ENCODE measurements at places on chromosomes 1 and 21. TPM values are rescaled to one million over a fixed set of nuclear protein-coding genes. Genes with fewer than 3 reads are reported as not detected.

The SLC5A9 gene
- total RNA-seq: not detected

The CNIH3 gene
- 5.0 TPM for total RNA-seq

The CHRM3 gene
- not detected for total RNA-seq

GRCh38 chr1:56151402-56151801, 428.0 kb downstream of the PLPP3 start:
- no peaks in the 10 kb centered on the region for H3K27me3 ChIP-seq
- no peak overlapping the region for H3K27ac ChIP-seq

The TDRD5 gene
- total RNA-seq: not detected

DNA sequence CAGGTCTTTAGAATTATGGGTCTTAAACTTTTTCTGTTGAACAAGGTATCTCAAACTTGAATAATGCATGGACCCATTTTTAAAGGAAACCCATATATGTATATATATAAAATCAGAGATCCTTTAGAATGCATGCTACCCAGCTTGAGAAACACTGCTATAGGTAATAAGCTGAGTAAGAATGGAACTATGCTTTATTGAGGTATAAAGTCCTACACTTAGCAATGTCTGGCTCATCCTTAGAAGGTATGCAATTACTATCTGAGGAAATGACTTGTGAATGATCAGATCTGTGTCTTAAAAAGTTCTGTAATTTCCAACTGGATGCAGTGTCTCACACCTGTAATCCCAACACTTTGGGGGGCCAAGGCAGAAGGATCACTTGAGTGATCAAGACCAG, 11.2 kb downstream of the TRAF3IP3 start:
- peaks cover 46% of the 10 kb centered on the region for H3K36me3 ChIP-seq
- no peaks in the 10 kb centered on the region for H3K27me3 ChIP-seq
- peak overlapping the region; percentile 69 for H3K27ac ChIP-seq
- H3K4me1 ChIP-seq: peaks cover 51% of the 10 kb centered on the region
- no peak overlapping the region for H3K4me3 ChIP-seq

The SELENON gene
- total RNA-seq: 16.4 TPM

DNA sequence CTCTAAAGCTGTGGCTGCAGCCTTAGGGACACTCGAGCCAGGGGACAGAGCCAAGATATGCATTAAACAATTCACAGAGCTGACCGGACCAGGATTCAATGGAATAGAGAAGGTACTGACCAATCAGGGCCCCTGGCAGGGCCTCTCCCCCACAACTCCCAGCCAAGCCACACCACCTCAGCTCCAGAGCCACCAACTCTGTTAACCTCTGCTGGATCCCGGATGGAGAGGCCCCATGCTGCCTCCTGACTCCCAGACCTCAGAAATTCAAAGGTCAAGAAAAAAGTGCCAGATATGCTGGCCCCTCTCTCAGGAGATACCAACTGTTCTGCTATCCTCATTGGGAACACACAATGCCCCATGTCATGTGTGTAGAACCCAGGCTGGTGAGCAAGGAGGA, 62.1 kb downstream of the CD46 start:
- H3K27me3 ChIP-seq: no peaks in the 10 kb centered on the region
- H3K4me1 ChIP-seq: peaks cover 8% of the 10 kb centered on the region
- H3K36me3 ChIP-seq: peaks cover 49% of the 10 kb centered on the region
- DNase-seq: no peak

- no peaks in the 10 kb centered on the region for H3K27me3 ChIP-seq
- no peak for DNase-seq
- H3K27ac ChIP-seq: no peak overlapping the region
Observed at GRCh38 chr1:178645808-178646200, 79.2 kb upstream of the RALGPS2 start.

DNA sequence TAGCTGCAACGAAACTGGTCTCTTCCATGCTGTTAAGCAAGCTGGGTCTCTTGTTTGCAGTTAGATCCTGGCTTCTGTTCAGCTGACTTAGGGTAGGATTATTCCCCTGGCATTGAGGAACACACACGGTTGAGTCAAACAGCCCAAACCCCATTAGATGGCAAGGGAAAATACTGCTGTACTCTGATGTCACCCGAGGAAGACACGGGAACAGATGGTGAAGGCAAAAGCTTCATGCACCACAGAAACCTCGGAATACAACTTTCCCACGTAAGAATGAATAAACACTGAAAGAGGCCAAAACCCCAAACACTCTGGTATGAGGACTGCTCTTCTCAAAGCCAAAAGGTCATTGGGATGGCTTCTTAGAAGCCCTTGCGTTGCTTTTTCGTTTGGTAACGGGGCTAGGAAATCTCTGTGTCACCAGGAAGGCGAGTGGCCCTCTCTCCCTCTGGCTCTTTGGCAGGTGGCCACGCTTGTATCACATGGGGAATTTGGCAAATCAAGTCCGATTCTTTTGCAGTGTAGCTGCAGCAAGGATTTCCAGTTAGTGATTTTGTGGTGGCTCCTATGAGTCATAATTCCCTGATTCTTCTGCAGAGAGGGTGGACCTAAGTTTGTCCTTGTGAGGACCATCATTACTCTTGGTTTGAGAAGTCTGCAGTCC, 16.7 kb upstream of the LYST start:
- H3K27ac ChIP-seq: no peak overlapping the region
- no peak for DNase-seq

- H3K27me3 ChIP-seq: no peaks in the 10 kb centered on the region
- no peaks in the 10 kb centered on the region for H3K36me3 ChIP-seq
- no peak overlapping the region for H3K4me3 ChIP-seq
- no peak overlapping the region for H3K27ac ChIP-seq
- H3K4me1 ChIP-seq: no peaks in the 10 kb centered on the region
Observed at GRCh38 chr21:16250273-16250672, 520.5 kb downstream of the USP25 start.

DNA sequence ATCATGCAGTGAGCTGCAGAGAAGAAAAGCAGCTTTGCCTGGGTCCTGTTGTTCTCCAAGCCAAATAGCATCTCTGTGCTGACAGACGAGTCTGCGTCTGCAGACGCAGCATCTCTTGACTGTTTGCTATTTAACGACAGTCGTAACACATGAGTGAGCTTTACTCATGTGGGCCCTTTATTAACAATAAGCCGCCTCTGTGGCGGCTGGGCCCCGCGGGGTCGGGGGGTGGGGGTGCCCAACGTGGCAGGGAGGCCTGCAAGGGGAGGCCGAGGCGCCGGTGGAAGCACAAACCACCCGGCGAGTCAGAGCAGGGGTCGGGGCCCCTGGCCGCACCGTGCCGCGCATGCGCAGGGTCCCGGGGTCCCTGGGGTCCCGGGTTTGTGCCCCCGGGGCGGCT, 435.1 kb downstream of the KIF26B start:
- no peak overlapping the region for H3K4me3 ChIP-seq
- DNase-seq: no peak
- H3K27ac ChIP-seq: no peak overlapping the region
- H3K27me3 ChIP-seq: no peaks in the 10 kb centered on the region
- no peaks in the 10 kb centered on the region for H3K36me3 ChIP-seq
- H3K4me1 ChIP-seq: no peaks in the 10 kb centered on the region

DNA sequence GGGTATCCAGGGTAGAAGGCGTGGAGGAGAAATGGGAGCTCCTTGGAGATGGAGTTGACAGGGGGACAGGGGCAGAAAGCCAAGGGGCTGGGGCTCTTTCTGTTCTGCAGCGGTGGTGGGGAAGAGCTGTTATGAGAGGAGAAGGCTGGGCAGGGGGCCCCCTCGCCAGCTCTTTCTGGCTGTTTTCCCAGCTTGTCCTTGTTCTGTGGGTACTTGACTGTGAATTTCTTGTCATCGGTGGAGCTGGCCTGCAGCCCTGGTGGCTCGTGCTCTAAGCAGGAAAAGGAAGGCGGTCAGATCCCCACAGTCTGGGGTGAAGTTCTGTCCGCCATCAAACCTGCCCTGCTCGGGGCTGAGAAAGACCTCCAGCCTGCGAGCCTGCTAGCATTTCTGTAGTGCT, 7.6 kb downstream of the ZNF683 start:
- peaks cover 66% of the 10 kb centered on the region for H3K4me1 ChIP-seq
- H3K4me3 ChIP-seq: no peak overlapping the region

The LORICRIN gene
- not detected for total RNA-seq

DNA sequence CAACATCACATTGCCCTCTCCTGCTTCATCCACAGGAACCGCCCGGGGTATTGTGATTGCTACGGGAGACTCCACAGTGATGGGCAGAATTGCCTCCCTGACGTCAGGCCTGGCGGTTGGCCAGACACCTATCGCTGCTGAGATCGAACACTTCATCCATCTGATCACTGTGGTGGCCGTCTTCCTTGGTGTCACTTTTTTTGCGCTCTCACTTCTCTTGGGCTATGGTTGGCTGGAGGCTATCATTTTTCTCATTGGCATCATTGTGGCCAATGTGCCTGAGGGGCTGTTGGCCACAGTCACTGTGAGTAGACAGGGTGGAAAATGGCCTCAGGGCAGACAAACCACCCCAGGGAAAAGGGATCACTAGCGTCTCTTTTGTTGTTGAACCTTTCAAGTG, 12.7 kb downstream of the ATP1A4 start:
- no peak for DNase-seq
- peaks cover 4% of the 10 kb centered on the region for H3K27me3 ChIP-seq
- H3K36me3 ChIP-seq: no peaks in the 10 kb centered on the region
- H3K4me1 ChIP-seq: peaks cover 26% of the 10 kb centered on the region

GRCh38 chr1:47534436-47534835, 96.6 kb downstream of the FOXD2 start:
- DNase-seq: no peak
- H3K4me1 ChIP-seq: peaks cover 8% of the 10 kb centered on the region
- H3K27ac ChIP-seq: no peak overlapping the region
- H3K4me3 ChIP-seq: no peak overlapping the region
- H3K27me3 ChIP-seq: peaks cover 9% of the 10 kb centered on the region

- no peak overlapping the region for H3K27ac ChIP-seq
- no peaks in the 10 kb centered on the region for H3K36me3 ChIP-seq
- no peak overlapping the region for H3K4me3 ChIP-seq
Observed at GRCh38 chr1:111104981-111105380, 34.9 kb downstream of the DRAM2 start.

DNA sequence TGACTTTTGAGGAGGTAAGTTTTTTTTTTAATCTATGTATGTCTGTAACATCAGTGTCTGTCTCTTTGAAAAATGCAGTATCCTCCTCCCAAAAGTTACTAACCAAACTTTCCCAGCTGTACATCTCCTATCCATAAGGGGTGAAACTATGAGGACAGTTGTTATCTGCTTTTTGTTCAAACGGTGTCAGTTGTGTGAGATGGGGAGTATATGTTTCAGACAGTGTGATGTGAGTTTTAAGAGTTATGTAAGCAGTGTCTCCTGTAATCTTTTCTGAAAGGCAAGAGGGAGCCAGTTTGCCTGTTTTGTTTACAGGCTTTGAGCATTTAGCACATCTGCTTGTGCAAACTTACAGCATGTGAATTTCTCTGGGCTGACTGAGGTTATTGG, 34.8 kb upstream of the CACYBP start:
- no peak for DNase-seq
- no peaks in the 10 kb centered on the region for H3K27me3 ChIP-seq
- peak overlapping the region; percentile 4 for H3K4me3 ChIP-seq
- peak overlapping the region; percentile 67 for H3K27ac ChIP-seq

DNA sequence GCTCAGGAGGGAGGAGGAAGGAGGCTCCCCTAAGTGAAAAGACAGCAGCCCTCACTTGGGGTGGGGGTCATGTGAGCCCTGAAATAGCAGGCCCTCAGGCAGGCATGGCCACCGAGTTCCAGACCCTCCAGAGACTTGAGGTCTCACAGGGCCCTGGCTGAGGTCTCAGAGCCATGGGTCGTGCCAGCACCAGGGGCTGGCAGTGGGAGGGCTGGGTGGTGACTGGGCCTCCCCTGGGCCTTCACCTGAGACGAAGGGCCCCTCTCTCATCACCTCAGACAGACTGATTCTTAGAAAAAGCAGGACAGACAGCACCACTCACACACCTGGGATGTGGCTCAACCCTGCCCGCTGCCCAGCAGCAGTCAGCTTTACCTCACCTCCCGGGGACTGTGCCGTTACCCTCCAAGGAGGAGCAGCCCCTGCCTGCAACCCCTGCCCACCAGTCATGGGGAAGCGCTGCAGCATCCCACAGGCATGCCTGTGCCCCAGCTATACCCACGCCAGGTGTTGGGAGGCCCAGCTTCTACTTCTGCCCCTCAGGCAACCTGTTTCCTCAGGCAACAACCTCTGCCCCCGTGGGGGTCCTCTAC, 42.6 kb upstream of the LRP8 start:
- peak; percentile 11 for DNase-seq
- H3K36me3 ChIP-seq: no peaks in the 10 kb centered on the region
- H3K4me1 ChIP-seq: peaks cover 25% of the 10 kb centered on the region
- H3K27me3 ChIP-seq: no peaks in the 10 kb centered on the region
- no peak overlapping the region for H3K4me3 ChIP-seq

DNA sequence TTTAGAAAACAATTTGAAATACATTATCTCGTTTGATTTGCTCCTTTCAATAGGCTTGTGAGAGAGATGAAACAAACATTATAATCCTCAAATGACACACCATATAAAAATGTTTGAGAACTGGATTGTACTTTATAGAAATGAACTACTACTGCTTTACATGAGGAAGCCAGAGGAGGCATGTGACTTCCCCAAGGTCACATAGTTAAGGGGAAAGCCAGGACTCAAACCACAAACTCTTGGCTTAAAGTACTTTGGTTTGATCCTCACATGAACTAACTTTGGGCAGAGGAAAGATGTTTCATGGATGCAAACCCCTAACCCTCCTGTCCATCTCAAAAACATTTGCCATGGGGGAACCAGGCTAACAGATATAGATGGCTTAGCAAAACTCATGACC, 4.7 kb downstream of the ARHGEF11 start:
- H3K4me3 ChIP-seq: no peak overlapping the region
- peaks cover 4% of the 10 kb centered on the region for H3K4me1 ChIP-seq
- peaks cover 13% of the 10 kb centered on the region for H3K27me3 ChIP-seq
- DNase-seq: no peak
- no peaks in the 10 kb centered on the region for H3K36me3 ChIP-seq
- H3K27ac ChIP-seq: no peak overlapping the region

The CELA3A gene
- not detected for total RNA-seq

DNA sequence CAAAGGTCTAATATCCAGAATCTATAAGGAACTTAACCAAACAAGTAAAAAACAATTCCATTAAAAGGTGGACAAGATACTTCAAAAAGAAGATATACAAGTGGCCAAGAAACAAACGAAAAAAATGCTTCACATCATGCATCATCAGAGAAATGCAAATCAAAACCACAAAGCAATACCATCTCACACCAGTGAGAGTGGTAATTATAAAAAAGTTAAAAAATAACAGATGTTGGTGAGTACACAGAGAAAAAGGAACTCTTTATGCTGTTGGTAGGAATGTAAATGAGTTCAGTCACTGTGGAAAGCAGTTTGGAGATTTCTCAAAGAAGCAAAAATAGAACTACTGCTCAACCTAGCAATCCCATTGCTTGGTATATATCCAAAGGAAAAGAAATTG, 218.6 kb downstream of the SLC44A5 start:
- no peaks in the 10 kb centered on the region for H3K27me3 ChIP-seq
- H3K4me1 ChIP-seq: no peaks in the 10 kb centered on the region
- no peak for DNase-seq
- no peak overlapping the region for H3K27ac ChIP-seq
- H3K36me3 ChIP-seq: no peaks in the 10 kb centered on the region

The TMEM200B gene
- total RNA-seq: not detected

- H3K4me3 ChIP-seq: no peak overlapping the region
- peaks cover 83% of the 10 kb centered on the region for H3K36me3 ChIP-seq
- H3K27me3 ChIP-seq: no peaks in the 10 kb centered on the region
- H3K27ac ChIP-seq: no peak overlapping the region
- H3K4me1 ChIP-seq: peaks cover 23% of the 10 kb centered on the region
Observed at GRCh38 chr1:161054805-161055204, 9.0 kb upstream of the USF1 start.

All from natural killer cell (primary cell).